Activated CD4-positive, alpha-beta T cell treated with anti-CD3 and anti-CD28 coated beads for 48 hours (primary cell): ENCODE measurements at places on chromosomes 1 and 21.
A peak's percentile ranks its signal among the peaks of the same experiment; 100 is the strongest.

DNA sequence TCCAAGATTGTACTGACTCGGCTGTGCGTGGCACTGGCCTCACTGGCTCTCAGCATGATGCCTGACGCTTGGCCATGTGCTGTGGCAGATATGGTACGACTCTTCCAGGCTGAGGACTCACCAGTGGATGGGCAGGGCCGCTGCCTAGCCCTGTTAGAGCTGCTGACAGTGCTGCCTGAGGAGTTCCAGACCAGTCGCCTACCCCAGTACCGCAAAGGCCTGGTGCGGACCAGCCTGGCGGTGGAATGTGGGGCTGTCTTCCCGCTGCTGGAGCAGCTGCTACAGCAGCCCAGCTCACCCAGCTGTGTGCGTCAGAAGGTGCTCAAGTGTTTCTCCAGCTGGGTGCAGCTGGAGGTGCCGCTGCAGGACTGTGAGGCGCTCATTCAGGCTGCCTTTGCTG is 2.9 kb downstream of the IPO13 start:
- no peak for DNase-seq

DNA sequence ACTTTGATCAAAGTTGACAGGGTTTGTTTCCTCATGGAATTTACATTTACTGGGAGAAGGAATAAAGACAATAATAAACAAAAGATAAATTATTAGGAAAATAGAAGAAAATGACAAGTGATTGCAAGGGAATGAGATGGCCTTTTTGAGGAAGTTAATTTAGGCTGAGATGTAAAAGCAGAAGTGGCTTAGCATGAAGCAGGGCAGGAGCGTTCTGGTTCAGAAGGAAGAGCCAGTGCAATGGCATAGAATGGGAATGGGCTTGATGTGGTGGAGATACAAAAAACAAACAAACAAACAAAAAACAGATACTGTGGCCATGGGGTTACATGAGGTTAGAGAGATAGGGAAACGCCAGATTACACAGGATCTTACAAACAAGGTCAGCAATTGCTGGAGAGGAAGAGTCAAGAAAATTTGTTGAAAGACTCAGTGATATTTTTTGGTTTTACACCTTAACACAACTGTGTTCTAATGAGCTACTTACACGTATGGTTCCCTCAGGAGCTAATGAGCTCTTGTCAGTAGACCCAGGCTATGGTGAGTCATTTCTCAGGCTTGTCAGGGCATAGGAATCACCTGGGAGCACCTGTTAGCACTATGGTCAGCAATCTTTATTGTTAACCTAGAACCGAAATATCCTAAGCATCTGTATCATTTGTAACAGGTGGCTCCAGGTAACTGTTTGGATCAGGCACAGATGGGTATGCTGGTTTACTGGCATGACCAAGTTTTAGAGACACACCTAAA is 8.7 kb upstream of the CADM3 start:
- DNase-seq: no peak

DNA sequence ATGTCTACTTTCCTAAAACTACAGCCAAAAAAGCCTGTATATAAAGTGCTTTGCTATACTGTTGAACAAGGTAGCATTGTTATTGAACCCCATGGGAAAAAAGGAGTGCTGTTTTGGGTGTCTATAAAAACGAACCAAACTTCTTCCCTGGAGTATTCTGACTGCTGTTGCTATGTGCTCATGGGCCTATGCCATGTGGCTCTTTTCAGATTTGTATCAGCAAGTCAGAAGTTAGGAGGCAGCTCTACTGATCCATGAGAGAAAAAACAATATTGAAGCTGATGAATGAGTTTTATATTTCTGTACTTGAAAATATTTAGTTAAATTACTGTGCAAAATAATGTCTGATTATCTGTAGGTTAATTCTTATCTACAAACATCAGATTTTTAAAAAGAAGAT is 66.5 kb downstream of the ADGRL2 start:
- DNase-seq: no peak

GRCh38 chr1:199866210-199866617 is 161.3 kb upstream of the NR5A2 start:
- no peak for DNase-seq

DNA sequence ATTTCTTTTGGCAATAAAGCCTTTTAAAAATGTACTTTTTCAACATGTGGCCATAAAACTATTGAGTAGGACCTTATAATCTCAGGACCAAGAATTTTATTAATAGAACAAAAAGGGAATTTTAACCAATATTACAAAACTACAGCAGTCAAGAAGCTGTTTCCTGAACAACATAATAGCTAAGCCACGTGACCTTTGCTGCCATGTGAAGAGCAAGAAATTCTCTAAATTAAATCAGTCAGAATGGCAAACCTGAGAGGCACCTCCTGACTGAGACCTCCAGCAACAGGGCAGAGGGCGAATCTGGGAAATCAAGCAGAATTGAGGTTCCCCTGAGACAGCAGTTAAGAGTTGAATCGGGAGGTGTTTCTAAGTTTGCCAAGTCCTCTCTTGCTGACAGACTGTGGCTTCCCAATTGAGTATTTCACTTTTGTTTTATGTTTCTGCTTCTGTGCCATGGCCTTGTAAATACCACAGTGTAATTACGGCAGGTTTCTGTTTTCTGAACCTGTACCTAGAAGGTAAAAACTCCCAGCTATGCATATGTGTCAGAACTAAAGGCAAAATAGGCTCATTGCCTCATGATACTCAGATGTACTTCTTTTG is 358.4 kb downstream of the NTNG1 start:
- DNase-seq: no peak

DNA sequence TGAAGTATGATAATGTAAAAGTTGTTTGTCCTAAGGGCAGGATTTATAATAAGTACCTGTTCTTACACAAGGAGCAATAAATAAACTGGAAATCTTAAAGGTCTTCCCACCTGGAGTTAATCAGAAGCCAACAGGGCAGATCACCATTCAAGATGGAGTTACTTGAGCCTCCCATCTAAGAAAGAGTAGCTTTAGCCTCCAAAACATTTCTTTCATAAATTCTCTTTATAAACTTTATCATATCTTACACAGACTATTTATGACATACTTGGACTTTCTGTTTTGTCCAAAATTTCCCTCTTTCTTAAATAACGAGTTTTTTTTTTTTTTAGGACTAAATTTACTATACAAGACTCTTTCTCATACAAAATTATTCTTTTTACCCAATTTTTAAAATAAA is 18.5 kb downstream of the OR2T1 start:
- no peak for DNase-seq

DNA sequence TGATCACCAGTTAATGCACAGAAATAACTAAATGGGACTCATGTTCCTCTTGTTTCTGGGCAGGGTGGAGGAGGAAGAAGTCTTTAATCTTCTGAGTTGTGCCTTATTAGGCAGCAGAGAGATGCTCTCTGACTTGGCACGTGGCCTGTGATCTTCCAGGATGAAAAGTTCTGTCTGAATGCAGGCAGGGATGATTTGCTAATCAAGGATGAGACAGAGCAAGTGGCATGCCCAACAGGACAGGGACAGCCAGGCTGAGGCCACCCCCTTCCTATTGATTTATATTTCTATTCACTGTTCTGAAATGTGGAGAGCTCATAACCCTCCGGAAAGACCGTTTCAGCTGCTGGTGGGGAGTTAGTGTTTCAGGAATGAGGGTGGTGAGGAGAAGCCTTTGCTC is 477.8 kb upstream of the CAMK1G start:
- DNase-seq: no peak

- DNase-seq: no peak
Observed at GRCh38 chr21:25005388-25005787, 601.9 kb downstream of the MRPL39 start.

DNA sequence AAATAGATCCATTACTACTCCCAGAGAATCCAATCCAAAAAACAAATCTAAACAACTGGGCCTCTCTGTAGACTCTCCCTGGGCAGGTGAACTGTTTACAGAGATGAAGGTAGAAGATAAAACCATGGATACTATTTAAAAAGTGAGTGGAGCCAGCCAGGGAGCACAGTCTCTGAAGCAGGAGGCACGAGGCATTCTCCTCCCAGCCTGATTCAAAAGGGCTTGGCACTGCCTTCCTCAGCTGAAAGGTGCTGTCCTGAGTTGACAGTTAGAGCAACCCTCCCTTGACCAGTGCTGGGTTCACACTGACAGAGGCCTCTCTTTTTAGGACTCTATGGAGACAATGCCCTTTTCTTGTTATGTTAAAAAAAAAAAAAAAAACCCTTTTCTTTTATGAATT is 36.8 kb downstream of the HENMT1 start:
- DNase-seq: no peak

GRCh38 chr1:9606458-9606857 is 17.7 kb downstream of the TMEM201 start:
- no peak for DNase-seq

- no peak for DNase-seq
Observed at GRCh38 chr1:115289940-115290339, 48.1 kb downstream of the NGF start.

DNA sequence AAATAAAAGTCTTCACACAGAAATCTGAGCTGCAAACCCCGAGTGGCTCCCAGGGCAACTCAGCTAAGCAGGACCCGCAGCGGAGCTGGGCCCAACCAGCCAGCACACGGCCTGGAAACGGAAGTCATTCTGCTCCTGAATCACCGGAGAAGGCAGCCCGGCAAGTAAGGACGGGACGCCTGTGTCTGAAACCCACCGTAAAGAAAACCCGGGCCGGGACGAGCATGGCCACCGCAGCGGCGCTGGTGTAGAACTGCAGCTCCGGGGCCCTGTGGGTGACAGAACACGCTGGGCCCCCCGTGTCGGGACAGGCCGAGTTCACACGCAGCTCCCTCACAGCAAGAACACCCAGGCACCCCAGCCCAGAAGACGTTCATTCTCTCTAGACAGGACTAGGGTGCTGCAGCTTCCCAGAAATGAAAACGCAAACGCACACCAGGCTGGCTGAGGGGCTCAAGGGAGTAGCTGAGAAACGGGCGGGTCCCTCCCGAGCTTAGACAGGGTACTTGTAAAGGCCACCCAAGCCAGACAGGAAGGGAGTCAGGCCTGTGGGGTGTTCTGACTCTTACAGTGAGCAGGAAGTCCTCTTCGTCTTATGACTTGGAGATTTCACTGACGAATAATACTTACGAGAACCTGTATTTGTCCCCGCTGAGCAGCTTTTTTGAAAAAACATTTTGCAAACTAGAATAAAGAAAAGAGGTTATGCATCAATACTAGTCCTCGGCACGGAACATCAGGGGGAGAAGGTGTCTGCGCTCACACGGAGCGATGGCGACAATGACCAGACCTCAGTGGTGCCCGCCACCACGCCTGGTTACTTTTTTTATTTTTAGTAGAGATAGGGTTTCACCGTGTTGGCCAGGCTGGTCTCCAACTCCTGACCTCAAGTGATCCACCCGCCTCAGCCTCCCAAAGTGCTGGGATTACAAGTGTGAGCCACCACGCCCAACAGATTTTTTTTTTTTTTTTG is 10.9 kb upstream of the CDK11B start:
- DNase-seq: no peak

DNA sequence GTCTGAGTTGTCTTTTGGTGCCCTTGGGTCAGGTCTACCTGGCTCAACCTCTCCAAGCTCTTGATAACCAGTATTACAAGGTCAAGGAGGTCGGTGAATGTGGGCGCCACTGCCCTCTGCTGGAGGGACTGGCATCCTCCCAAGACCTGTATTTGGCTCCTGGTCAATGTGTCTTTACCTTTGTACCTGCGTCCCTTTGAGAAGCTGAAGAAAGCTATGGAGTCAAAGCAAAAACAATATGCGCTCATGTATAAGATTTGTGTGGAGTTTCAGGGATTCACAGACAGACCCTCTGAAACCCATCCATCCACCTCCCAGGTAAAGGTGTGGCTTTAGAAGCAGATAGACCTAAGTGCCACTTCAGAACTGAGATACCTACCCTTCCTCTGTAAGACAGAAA is 61.8 kb upstream of the NBL1 start:
- DNase-seq: peak; percentile 88

- peak; percentile 32 for DNase-seq
Observed at GRCh38 chr1:66300972-66301451, 232.9 kb upstream of the SGIP1 start.

GRCh38 chr1:67784545-67785186 is 48.6 kb downstream of the GNG12 start:
- DNase-seq: no peak

GRCh38 chr1:224541901-224542630 is 74.1 kb upstream of the CNIH3 start:
- DNase-seq: no peak

GRCh38 chr1:52502789-52503188 is 50.1 kb downstream of the TUT4 start:
- no peak for DNase-seq

DNA sequence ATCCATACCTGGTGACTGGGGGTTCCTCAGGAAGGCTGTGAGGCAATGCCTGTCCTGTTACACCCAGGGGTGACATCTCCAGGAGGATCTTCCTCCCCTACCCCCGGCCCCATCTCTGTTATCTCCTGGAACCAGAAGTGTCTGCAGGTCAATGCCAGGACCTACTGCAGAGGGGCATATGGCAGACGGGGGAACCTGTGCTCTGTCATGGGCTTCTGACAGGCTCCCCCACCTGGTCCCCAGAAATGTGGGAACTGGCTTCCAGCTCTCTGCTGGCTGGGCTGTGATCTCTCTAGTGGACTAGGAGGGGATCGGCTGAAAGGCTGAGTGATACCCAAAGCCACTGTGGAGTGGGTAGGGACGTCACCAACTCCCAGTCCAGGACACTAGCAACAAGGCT is 21.0 kb downstream of the KCND3 start:
- DNase-seq: no peak

- DNase-seq: no peak
Observed at GRCh38 chr1:21820597-21821232, 8.7 kb downstream of the LDLRAD2 start.

GRCh38 chr1:237041461-237041794 is 556 bp upstream of the RYR2 start:
- no peak for DNase-seq

- DNase-seq: no peak
Observed at GRCh38 chr21:42336054-42336453, 14.7 kb downstream of the TFF2 start.

DNA sequence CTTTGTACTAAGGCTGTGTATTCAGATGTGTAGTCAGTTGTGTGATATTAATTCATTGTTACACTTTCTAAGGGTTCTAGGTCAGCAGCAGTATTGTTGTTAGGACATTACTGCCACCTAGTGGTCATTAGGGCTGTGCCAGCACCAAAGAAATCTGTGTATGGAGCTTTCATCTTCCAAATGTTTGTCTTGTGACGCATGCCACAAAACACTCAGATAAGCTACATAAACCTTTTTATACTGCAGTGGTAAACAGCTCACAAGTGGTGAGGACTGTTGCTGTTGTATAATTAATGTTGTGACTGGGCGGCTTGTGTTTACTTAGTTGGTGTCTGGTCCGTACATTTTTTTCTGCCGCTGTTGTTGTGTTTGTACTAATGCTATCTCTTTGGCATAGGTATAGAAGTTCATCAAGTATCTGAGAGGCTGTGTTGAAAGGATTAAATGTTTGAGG is 51.7 kb downstream of the S1PR1 start:
- DNase-seq: peak; percentile 74
